Stimulated activated CD8-positive, alpha-beta memory T cell treated with anti-CD3 and anti-CD28 coated beads, Interleukin-7, amount 100 ng/mL, for 48 hours (primary cell): ENCODE measurements at places on chromosomes 11 and 22.

- DNase-seq = no peak
Measured at GRCh38 chr11:95684701-95685100, 104.9 kb downstream of the FAM76B start.

DNA sequence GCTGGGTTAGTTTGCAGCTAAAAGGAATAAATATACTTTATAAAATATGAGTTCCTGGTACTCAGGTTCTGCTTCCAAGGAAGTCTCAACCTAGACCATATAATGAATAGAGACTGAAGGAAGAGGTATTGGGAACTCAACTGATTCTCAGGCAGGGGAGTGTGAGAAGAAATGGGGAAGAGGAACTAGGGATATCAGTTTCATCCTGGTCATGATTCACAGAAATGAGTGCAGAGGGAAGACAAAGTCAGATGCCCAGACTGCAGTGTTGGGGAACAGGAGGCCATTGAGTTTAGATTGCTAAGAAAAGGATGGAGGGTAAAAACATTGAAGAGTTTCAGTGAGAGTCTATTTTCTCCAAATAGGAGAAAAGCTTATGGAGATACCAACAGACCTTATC lies 28.8 kb downstream of the PLAAT5 start:
- no peak for DNase-seq

GRCh38 chr11:8577791-8578581 lies 16.0 kb downstream of the STK33 start:
- no peak for DNase-seq

- DNase-seq = no peak
Measured at GRCh38 chr11:46951864-46952263, 15.3 kb downstream of the CSTPP1 start.

GRCh38 chr22:47588578-47588960 lies 826.1 kb downstream of the TBC1D22A start:
- DNase-seq = no peak

DNA sequence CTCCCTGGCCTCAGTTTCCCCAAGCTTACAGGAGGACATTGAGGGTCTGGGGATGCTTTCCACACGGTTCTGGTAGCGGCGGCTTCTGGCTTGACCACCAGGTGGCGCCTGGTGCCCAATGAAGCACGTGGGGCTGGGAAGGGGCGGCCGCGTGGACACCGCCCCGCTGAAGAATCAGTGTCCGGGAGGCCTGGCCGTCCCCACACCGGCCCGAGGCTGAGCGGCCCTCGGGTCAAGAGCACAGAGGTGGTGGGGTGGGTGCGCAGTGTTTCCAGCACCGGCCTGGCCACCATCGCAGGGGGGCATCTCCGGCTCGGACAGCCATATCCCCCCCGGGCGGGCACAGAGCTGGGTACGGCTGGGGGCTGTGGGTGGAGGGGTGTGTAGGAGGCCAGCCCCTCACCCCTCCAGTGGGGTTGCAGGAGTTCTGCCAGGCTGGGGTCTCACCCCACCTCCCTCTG lies 27.8 kb upstream of the PPARA start:
- peak; percentile 49 for DNase-seq

GRCh38 chr11:18324381-18324780 lies 2.0 kb downstream of the GTF2H1 start:
- DNase-seq = no peak

DNA sequence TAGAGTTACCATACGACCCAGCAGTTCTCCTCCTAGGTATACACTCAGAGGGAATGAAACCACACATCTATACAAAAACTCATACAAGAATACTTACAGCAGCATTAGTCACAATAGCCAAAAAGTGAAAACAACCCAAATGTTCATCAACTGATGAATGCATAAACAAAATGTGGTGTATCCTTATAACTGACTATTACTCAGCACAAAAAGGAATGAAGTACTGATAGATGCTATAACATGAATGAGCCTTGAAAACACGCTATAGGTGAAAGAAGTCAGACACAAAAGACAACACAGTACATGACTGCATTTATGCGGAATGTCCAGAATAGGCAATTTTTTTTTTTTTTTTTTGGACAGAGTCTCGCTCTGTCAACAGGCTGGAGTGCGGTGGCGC lies 23.1 kb downstream of the NCAPD3 start:
- DNase-seq = no peak

GRCh38 chr11:117492578-117493251 lies 165.1 kb downstream of the CEP164 start:
- DNase-seq = no peak

DNA sequence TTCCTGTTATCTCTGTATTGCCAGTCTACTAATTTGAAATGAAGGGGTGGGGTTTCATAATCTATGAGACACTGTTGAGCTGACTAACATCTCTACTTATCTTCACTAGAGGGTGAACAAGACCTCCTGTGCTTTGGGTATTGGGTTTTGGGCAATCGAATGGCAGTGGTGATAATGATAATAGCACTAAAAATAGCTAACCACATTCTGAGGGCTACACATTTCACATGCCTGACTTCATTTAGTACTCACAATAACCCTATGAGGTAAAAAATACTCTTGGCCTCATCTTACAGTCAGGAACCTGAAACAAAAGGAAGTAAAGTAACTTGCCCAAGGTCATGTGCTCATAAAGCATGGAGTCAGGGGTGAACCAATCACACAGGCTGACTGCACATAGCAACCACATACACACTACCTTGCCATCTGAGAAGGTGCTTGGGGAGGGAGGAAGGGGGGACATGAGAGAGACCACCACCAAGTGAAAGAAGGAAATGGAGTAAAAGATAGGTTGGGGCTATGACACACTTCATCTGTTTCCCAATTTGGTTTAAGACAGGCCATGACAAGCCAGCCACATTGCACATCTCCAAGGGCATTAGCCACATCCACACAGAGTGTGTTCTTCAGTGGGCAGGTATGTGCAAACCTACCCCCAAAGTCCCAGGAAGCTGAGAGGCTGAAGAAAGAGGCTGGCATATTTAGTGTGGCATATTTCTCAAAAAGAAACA lies 387.6 kb upstream of the DDI1 start:
- DNase-seq = no peak

- DNase-seq = no peak
Measured at GRCh38 chr22:31087744-31088215, 6.7 kb downstream of the SMTN start.

DNA sequence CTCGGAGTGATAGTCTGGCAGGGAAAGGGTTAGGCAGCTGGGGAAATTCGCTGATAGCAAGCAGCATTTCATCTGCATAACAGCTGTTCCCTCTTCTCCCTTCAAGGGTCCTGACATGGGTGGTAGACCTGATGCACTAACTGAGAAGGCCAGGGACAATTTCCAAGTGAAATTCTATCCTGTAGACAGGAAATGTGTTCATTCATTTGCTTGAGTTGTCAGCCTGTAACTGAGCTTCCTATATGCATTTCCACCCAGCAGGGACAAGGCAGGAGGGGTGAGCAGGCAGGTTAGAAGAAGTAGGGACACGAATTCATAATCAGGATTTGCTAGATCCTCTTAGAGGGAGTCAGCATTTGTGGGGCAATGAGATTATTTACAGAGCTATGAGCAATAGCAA lies 154.3 kb upstream of the NCAM1 start:
- DNase-seq = no peak

GRCh38 chr11:126007238-126007637 lies 55.4 kb downstream of the CDON start:
- DNase-seq = no peak

DNA sequence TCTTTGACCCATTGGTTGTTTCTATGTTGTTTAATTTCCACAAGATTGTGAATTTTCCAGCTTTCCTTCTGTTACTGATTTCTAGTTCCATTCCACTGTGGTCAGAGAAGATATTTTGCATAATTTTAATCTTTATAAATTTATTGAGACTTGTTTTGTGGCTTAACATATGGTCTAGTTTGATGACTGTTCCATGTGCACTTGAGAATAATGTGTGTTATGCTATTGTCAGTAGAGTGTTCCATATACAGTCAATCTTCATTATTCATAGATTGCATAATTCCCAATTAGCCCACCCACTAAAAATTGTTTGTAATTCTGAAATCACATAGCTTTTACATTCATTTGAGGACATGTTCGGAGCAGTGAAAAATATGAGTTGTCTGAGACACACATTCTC lies 346.1 kb upstream of the DDI1 start:
- DNase-seq = no peak

- DNase-seq = no peak
Measured at GRCh38 chr11:77726524-77726923, 88.9 kb upstream of the CLNS1A start.

DNA sequence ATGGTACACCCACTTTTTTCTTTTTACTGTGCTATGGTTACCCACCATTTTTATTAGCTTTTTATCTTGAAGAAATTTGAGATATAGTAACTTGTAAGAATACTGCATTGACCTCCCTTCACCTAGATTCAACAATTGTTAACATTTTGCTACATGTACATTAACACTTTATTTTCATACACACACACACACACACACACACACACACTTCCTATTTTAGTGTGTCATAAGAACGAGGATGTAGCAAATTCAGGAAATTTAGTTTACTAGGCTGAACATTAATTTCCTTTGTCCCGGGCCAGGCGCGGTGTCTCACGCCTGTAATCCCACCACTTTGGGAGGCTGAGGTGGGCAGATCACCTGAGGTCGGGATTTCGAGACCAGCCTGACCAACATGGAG lies 1.1 kb upstream of the ATP6V1E1 start:
- DNase-seq = no peak

- DNase-seq = no peak
Measured at GRCh38 chr11:101987370-101987769, 59.9 kb upstream of the CFAP300 start.

- DNase-seq = peak; percentile 28
Measured at GRCh38 chr11:17063171-17064002, 14.1 kb downstream of the RPS13 start.

DNA sequence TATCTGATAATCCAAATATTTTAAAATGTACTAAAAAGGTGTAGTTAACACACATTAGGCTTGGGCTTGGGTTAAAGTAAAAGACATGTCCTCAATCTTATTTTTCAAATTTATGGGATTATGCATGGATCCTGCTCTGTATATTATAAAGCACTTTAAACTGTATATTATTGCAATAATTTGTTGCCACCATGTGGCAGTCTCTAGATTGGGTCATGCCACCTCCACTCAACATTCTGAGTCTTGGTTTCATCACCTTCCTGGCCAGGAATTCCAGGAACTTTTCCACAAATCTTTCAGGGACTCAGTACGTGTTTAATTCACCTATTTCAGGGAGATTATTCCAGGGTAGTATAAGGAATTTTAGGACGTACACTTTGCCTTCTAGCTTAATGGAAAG lies 695.5 kb downstream of the FAM181B start:
- no peak for DNase-seq

DNA sequence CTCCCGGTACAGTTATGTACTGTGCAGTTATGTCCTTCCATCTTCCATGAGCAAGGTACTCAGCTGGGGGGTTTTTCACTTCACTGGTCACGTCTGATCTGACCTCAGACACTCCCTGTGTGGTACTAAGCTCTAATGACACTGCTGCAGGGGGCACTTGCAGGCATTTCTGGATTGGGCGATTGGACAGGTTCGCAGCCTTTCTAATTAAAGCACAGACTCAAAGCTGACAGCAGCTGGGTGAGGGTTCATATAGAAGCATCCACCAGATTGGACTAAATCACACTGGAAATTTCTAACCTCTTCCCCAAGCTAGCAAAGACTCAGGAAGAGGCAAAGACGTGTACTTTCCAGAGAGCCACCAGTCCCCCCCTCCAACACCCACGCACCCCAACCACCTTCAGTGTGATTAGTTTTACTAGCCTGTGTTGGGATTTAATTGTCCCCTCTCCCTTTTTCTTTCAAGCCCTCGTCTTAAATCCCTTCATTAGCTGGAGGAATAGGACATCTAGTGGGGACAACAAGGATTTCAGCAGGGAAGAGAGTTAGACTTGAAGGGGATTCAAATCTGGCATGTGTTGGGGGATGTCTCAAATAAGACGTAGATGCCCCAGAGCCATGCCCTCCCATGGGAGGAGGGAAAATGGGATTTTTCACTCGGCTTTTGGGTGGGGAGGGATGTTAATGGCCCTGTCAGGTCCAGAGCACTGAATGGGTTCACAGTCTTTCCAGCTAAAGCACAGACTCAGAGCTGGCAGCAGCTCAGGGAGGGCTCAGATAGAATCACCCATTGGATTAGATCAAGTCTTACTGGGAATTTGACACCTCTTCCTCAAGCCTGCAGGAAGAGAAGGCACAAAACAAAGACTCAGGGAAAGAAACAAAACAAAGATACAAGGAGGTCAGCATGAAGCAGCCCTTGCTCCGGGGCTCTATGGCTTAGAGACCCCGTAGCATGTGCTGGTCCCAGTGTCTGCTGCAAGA lies 10.9 kb downstream of the INS start:
- no peak for DNase-seq

DNA sequence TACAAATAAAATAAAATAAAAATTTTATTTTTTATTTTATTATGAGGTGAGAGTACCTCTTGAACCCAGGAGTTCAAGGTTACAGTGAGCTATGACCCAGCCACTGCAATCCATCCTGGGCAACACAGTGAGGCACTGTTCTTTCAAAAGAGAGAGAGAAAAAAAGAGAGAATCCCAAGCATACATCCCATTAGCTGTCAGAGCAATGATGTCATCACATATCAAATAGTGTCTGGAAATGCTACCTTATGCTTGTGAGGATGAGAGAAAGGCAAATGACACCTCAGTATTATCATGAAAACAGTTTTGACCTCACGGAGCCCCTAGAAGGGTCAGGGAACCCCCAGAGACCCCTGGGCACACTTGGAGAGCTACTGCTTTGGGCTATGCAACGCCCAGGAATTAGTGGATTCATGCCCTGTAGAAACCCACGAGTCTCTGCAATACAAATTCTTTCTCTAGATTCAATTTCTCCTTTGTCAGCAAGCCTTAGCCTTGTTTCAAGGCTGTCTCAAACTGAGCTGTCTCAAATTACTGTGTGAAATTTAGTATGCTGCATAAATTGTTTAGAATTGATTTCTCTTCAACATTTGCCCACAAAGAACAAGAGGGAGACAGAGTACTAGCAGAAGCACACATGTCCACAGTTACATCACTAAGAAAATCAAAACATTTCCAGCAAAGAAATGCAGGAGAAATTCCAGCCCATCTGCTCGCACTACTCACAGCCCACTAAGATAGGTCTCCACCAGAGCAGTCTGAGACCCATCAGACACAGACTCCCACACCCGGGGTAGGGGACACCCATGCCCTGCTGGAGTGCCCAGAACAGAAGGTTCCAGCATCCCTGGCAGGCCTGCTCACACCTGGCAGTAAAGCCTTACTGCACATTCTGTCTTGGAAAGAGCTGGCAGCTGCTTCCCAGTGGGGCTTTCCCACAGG lies 18.1 kb downstream of the DGCR2 start:
- no peak for DNase-seq
